ENCODE measurements at places on chromosomes 16 and 17.

DNA sequence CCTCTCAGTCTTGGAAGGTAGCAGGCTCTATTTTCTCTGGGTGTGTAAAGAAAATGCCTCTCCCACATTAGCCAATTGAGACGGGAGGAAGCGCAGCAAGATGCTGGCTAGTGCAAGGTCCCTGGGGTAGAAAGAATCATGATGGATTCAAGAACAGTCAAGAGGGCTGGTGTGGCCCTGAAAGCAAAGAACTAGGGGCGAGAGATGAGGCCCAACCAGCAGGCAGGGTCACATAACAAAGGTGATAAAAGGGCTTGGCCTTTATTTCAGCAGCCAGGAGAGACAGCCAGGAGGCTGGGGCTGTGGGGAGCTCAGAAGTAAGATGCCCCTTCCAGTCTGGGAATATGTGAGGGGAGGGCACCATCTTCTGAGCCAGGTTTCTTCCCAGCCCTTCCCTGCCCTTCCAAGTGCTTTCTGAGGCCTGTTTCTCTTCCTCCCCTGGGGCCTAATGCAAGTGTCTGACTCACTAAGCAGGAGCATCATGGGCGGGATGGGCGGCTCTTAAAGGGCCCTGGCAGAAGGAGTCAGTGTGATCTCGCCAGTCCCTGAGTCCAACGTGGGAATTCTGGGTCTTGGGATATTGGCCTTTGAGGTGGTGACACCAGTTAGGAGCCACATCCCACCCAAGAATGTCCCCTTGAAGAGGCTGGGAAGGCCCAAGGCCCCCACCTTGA lies 3.9 kb upstream of the NLRC5 start:
- no peak for DNase-seq

DNA sequence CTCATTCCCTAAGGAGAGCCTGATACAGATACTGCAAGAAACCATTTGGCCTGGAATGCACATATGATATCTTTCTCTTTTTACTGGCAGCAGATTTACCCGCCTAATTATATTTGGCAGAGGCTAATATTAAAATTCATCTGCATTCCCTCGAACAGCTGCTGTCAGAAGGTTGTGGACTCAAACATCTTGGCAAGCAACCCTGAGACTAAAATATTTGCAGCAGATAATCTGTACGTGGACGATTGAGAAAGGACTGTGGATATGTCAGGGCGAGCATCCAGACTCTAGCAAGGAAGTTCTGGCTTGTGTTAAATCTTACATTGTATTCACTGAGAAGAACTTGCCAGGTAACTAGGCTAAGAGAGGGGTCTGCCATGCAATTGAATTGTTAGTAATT lies 65.2 kb downstream of the SNX20 start:
- DNase-seq: no peak

GRCh38 chr17:80999536-81000333 lies 8.1 kb downstream of the CHMP6 start:
- DNase-seq: no peak

- no peak for DNase-seq
These were observed 12.5 kb downstream of the TIMM22 start for GRCh38 chr17:1009229-1010085.

DNA sequence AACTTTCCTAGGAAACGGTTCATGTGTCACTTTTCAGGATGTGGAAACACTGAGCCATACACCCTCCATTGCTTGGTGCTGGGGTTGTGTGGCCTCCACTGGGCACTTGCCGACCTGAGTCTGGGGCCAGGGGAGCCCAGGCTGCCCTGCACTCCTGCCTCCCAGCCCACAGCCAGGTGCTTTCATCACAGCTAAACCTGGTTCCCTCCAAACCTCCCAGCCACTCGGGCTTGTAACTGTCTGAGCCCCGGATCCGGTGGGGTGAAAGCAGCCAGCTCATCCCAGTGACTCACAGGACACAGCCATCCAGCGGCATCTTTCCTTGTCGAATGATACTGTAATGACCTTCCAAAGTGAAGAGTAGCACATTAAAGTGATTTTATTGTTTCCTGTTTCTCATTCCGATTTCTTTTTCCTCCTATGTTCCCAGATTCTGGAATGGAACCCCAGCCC lies 19.8 kb downstream of the CARHSP1 start:
- DNase-seq: no peak

GRCh38 chr17:2929881-2930533 lies 133.4 kb downstream of the OR1D5 start:
- DNase-seq: no peak

- DNase-seq: peak; percentile 80
These were observed 73.6 kb downstream of the WIPI1 start for GRCh38 chr17:68383443-68384321.

GRCh38 chr17:7572338-7572587 lies 7.2 kb upstream of the CD68 start:
- DNase-seq: no peak

- peak; percentile 36 for DNase-seq
These were observed 27.2 kb upstream of the ITGAX start for GRCh38 chr16:31327646-31328225.

- DNase-seq: no peak
These were observed 71.1 kb downstream of the BANP start for GRCh38 chr16:88022076-88023042.

- DNase-seq: no peak
These were observed 375.6 kb downstream of the SOX9 start for GRCh38 chr17:72496461-72496860.

DNA sequence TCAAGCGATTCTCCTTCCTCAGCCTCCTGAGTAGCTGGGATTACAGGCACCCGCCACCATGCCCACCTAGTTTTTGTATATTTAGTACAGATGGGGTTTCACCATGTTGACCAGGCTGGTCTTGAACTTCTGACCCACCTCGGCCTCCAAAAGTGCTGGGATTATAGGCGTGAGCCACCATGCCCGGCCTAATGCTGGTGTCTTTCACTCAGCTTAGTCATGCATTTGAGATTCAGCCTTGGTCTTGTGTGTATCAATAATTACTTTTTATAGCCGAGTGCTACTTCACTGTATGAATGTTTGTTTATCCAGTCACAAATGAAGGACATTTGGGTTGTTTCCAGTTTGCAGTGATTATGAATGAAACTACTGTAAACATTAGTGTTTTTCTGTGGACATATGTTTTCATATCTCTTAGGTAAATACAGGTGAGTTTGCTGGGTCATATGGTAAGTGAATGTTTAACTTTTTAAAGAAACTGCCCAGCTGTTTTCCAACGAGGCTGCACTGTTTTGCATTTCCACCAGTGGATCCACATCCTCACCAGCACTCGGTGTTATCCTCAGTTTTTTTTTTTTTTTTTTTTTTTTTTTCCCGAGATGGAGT lies 11.0 kb upstream of the PLCG2 start:
- no peak for DNase-seq

- no peak for DNase-seq
These were observed 42.0 kb downstream of the WNT3 start for GRCh38 chr17:46776298-46777005.

GRCh38 chr17:40561871-40562611 lies 3.2 kb downstream of the CCR7 start:
- DNase-seq: peak; percentile 62

DNA sequence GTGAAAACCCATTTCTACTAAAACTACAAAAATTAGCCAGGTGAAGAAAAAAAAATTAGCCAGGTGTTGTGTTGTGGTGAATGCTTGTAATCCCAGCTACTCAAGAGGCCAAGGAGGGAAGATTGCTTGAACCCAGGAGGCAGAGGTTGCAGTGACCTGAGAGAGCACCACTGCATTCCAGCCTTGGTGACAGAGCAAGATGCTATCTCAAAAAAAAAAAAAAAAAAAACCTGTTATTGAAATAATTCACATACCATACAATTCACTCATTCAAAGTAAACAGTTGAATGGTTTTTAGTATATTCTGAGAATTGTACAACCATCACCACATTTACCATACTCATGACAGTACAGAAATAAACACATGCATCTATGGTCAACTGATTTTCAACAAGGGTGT lies 31.0 kb downstream of the ZNRF1 start:
- no peak for DNase-seq

DNA sequence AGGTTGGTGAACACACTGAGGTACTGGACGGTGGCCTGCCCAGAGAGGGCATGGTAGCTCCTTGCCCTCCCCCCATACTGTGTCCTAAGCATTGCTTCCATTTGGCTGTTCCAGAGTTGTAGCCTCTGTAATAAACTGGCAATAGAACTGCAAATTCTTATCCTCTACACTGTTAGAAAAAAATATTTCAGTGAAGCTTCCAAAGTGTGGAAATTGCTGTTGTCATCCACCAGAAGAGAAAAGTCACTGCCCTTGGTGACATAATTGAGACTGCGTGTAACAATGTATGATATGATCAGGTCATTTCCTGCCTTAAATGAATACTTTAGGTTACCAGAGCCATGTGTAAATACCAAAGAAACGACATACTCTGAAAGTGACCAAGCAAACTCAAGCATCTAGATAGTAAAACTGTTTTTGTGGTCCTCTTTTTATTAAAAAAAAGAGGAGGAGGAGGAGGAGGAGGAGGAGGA lies 65.9 kb downstream of the CEP95 start:
- no peak for DNase-seq

DNA sequence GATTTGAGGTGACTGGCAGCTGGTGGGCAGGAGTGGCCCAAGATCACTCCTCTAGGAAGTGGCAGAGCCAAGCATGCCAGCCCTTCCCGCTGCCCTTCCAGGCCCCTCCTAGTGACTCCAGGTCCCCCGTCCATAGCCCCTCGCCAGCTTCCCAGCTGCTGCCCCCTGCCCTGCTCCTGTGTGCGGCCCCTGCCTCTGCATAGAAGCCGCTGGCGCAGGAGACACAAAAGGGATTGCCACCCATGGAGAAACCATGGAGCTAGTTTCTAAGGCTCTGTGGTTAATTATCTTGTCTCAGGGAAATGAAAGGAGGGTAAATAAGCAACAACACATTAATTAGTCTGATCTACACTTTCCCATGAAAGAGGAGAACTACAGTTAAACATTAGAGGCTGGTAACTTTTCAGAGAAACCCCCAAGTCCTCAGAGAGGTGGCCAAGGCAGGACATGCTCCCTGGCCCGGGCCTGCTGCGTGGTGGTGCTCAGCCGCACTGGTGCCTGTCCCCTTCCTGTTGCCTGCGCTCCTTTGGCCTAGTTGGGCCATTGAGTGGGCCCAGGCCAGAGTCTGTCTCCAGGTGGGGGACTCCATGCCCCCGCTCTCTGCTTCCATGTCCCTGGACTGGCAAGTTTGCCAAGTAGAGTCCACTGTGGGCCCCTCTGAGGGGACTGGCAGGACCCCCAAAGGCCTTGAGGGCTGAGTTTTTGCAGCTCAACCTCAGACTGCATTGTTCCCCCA lies 65.2 kb downstream of the PRMT7 start:
- DNase-seq: no peak

GRCh38 chr17:60392845-60393702 lies 1.1 kb upstream of the USP32 start:
- peak; percentile 48 for DNase-seq

DNA sequence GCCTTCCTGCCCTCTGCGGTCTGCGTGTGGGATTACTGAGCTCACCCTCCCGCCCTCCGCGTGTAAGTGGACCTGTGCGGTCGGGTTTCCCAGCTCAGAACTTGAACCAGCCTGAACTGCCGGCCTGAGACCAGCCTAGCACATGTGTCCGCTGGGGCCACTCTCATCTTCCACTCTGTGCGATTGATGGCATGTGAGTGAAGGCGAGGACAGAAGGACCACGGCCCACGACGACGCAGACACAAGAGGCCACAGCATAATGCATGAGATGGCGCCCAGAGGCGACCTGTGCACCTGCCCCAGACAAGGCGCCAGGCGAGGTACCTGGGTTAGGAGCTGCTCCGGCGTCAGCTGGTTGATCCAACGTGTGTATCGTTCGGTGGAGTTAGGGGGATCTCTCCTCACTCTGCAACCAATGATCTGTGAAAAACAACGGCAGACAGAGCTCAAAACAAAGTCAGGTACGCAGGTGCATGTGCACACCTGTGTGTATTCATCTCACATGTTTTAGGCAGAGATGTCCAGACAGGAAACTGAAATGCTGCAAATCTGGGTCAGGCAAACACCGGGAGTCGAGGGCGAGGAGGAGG lies 74.5 kb upstream of the METRNL start:
- DNase-seq: no peak

DNA sequence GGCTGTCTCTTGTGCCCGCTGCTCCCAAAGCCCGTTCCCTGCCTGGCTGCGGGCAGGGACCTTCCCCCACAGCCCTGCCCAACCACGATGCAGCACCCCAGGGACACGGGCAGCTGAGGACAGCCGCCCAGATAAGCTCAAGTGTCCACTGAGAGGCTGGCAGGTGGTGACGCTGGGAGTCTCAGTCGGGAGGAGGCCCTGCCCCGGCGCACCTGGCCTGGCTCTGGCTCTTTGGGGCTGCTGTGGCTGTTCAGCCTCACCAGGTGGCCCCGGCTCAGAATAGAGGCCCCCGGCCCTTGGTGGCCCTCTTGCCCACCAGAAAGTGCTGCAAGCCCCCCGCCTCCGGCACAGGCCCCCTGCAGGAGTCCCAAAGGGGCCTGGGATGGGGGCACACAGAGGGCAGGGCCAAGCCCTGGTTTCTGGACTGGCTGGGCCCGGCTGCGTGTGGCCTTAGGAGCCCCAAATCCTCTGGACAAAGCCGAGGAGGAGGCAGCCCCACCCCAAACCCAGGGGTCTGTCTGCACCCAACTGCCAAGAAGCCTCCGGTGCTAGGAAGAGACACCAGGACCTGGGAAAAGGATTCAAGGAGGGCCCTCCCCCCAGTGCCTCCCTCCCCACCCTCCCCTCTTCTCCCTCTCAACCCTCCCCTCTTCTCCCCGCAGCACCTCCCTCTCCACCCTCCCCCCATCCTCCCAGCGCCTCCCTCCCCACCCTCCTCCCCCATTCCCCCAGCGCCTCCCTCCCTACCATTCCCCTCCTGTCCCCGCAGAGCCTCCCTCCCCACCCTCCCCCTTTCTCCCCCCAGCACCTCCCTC lies 5.3 kb downstream of the NTHL1 start:
- DNase-seq: no peak

GRCh38 chr16:62709794-62710193 lies 673.6 kb upstream of the CDH8 start:
- DNase-seq: no peak

DNA sequence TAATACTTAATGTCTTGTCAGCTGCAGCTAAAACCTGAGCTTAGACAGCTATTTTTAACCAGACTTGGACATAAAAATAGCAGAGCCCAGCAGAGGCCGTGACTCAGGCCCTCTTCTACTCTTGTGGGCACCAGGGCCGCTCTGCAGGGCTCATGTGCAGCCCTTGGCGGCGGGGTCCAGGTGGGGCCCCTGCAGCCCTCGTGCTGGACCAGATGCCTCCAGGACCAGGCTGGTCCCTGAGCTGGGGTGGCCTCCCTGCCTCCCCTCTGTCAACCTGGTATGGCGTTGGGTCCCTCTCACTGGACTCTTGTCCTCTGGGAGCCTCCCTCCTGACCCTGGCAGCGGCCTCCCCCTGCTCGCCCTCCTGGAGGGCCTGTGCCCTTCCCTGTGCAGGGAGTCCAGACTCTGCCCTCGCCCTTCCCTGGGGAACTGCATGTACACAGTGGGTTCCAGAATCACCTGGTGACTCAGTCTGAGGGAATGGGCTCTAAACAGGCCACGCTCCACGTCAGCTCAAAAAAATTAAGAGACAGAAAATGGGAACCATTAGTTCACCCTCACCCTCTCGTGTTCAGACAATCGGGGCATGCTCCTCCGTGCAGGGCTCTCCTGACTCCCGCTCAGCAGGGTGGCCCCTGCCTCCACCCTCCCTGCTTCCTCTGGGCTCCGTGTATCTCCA lies 9.7 kb downstream of the CDK5R1 start:
- DNase-seq: no peak

GRCh38 chr16:86963600-86964575 lies 353.3 kb downstream of the C16orf95 start:
- DNase-seq: no peak

- DNase-seq: peak; percentile 39
These were observed 856 bp downstream of the DNAJA2 start for GRCh38 chr16:46972429-46973206.
